Activated T-helper 1 cell treated with anti-CD3 and anti-CD28 coated beads, Interleukin-2, amount 50 U/mL, for 16 hours (primary cell): ENCODE measurements at places on chromosomes 4 and X.

- DNase-seq = no peak
Observed at GRCh38 chr4:158778156-158778711, 9.4 kb downstream of the FNIP2 start.

DNA sequence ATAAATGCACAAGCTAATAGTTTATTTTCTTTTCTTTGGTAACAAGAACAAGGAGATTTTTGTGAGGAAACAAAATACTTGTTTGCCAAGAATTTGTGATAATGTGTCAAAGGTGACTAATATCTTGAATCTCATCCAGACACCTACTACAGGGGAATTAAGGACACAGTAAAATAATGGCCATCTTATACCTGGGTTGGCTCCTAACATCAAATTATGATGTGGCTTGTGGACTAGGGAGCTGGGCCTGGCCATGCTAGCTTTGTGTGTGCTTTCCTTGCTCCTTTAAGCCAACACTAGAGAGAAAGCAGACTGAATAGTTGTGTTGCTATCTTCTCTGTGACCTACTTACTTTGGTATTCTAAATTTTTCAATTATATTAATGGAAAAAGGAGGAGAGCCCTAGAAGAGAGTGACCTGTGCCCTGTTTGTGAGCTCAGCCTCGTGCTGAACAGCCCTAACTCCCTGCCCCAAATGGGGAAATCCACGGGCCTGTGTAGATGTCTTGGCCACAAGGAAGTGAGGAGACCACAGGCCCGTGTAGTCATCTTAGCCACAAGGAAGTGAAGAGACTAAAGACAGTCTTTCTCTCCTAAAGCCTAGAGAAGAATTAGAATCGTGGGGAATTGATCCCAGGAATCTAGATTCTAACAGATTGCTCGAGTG, 23.3 kb downstream of the ARHGAP24 start:
- no peak for DNase-seq

- DNase-seq = no peak
Observed at GRCh38 chrX:42759881-42760280, 18.1 kb downstream of the PPP1R2C start.

DNA sequence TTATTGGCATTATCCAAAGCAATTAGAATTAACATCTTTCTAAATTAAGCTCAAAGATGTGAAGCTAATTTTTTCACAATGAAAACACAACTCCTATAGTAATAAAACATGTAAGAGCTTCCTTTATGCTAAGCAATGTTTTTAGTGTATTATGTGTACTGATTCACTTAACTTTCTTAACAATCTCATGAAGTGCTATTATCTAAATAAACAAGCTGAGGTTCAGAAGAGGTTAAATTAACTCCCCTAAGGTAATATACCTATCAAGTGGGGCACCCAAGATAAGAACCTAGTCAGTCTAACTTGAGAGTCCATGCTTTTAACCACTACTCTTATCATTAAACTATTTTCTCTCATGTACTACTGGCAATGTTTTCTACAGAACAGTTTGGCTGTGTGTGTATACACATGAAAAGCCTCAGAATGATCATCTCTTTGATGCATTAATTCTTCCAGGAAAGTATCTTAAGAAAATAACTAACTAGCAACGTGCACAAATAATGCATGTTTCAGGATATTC, 13.6 kb downstream of the G3BP2 start:
- no peak for DNase-seq

GRCh38 chr4:4693755-4694295, 152.0 kb upstream of the STX18 start:
- DNase-seq = no peak

DNA sequence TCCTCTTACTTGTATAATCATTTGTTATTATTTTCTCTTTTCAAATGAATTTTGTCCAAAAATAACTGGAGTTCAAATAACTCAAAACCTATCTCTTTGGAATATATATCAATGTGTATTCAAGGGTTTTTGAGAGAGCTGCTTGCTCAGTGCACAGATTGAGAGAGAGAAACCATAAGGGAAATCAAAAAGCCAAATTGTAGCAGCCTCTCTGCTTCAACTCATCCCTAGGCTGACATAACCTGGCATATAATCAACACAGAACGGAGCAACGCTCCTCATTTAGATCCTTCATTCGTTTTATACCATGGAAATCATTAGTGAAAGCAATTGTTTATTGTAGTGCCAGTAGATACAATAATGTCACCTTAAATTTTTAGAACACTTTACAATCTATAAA, 1.8 kb upstream of the GPM6A start:
- DNase-seq = no peak

GRCh38 chrX:42920752-42921151, 142.8 kb upstream of the PPP1R2C start:
- no peak for DNase-seq

DNA sequence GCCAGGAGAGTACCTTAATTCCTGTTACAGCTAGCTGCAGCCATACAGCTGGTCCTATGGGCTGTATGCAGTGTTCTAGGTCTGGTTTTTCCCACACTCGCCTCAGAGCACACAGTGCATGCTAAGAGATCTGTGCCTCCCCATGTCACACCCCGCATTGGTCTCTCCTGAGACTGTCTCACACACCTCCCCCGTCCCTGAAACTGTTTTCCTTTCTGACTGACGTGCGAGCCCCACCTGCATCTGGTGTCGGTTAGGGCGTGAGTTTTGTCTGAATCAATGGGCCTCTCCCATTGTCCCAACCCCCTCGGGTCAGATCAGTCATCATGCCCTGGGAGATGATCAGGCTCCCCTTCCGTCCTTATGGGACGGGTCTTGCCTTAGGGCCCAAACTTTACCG, 3.4 kb upstream of the UGT8 start:
- no peak for DNase-seq

GRCh38 chr4:184415071-184415470, 59.3 kb downstream of the IRF2 start:
- DNase-seq = no peak

DNA sequence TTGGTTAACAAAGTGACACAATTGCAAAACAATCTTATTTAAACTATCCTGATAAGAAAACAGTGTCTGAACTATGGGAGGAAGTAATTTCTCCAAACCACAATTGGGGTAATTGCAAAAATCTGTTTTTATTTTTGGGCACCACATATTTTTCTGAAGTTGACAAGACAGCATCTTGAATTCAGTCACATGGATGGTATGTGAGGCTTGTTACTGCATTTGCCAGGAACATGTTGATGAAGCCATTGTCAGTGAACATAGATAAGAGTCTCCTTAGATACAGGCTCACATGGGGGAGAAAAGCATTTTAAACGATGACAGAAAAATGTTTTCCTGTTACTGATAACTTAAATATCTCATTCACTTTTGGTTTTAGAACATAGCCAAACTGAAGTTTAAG, 5.5 kb upstream of the USP53 start:
- no peak for DNase-seq

DNA sequence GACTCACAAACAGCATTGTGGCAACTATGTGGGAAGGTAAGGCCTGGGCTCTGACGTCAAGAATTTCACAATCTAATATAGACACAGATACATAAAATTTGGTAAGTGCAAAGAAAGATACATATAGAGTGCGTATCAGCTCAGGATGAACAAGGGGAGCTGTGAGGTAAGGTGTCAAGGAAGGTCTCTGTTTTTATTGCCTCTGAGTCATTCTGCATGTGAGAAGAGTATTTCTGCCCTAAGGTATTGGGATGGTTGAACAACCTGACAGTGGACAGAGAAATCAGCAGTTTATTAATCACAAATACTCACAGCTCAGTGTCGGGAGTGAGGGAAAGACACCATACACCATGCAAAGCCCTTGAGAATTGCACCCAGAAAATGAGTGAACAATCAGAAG, 89.8 kb downstream of the COMMD8 start:
- no peak for DNase-seq

DNA sequence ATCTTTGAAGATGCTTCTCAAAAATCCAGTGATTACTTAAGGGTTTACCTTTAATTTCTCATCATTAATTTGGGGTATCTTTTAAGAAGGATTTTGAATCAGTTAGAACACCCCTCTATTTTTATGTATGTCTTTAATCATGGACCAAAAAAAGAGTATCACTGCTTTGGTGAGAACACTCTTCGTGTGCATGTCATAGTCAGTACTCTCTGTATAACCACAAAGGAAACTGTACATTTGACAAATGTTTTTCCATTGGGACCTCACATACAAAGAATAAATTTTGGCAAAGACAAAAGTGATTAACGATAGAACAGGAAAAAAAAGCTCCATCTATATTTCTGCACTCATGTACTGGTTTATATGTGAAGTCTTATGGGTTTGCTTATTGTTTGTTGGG, 31.3 kb downstream of the FAM241A start:
- no peak for DNase-seq

DNA sequence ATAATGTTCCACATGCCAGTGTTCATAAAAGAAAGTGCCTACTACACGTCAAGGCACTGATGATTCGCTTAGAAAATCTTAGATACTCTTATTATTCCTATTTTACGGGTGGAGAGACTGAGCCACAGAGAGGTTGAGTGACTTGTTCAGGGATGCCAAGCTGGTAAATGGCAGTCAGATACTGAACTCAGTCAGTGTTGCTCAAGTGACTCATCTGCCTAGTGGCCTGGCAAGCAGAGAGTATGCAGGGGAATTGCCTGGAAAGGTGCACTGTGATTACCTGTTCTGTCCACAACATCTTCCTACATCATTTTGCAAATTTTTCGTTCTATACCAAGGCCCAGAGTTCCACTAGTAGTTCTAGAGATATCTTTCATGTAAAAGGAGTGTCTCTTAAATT, 68.4 kb downstream of the RAPGEF2 start:
- no peak for DNase-seq

DNA sequence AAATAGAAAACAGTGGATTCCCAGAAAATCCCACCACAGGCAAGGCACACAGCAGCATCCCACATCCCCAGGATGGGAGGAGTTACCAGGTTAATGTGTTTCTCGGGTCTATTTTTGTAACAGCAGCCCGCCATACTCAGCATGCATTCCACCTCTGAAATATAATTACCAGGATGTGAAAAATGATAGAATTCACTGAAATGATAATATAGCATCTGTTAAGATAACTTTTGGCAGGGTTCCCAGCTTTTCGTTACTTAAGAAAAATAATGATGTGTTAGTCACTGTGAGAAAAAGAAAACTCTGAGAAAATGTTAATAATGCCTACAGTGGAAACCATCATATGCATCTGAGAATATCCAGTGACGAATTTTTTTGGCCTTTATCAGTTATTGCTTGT, 87.1 kb downstream of the VCX2 start:
- no peak for DNase-seq

DNA sequence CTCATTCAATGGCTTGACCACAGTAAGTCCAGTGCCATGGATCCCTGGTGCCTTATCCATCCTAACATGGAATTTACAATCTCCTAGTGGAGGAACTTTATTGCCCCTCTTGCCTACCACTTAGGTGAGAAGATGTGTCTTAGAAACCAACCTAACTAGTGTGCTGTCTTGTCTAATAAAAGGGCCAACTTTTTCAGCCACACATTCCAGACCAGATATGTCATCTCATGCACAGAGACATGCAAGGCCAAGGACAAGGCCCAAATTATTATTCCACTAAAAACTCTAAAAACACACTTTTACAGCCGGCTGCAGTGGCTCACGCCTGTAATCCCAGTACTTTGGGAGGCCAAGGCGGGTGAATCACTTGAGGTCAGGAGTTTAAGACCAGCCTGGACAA, 10.6 kb upstream of the PRDX4 start:
- DNase-seq = no peak

DNA sequence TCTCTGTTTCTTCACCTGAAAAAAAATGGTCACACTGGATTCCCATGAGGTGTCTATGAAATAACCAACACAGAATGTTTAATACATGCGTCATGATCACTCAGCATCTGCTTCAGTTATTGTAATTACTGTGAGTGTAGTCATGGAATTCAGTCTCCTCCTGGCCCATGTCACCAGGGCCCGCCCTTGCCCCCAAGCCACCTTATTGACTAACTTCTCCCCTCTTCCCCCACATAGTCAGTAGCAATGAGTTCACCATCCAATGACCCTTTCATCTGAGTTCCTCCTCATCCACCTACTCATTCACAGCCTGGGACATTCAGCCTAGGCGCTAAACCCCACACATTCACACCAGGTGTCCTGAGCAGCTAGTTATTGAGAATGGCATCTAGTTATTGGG, 15.6 kb downstream of the PNMA6F start:
- no peak for DNase-seq

DNA sequence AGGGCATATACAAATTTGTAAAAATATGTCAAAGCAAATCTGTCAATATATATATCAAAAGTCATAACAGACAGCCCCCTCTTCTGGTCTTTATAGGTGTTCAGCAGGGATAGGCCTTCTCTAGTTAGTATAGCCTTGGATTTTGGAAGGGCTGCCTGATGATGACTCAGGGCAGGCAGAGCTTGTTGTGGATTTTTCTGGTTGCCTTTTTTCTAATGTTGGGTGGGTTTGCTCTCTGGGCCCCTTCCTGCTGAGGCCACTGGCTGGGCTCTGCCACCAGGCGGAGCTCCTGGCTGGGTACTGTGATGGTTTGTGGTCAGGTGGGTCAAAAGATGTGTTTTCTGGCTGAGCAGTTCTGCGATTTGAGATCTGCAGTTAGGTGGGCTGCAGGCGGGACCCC, 294.2 kb downstream of the GRIA2 start:
- DNase-seq = no peak

- DNase-seq = no peak
Observed at GRCh38 chr4:151417164-151417571, 8.2 kb downstream of the FHIP1A start.

DNA sequence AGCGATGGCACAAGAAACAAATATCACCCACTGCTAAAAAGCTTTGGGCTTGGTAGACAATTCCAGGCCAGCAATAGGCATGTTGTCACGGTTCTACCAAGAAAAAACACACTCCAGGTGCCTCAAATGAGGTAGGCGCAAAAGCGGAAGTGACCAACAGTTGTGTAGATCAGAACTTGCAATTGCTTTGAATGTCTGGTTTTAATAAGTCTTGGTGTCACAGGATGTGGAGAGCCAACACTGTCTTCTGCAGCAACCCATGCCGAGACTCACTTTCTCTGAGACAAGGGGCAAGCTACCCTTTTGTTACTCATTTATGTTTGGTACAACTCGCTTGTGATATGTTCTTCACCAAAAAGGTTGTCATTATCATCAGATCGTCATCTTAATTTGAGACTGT, 188.8 kb downstream of the HS6ST2 start:
- no peak for DNase-seq

GRCh38 chrX:134171661-134172587, 65.1 kb upstream of the CCDC160 start:
- DNase-seq = no peak

DNA sequence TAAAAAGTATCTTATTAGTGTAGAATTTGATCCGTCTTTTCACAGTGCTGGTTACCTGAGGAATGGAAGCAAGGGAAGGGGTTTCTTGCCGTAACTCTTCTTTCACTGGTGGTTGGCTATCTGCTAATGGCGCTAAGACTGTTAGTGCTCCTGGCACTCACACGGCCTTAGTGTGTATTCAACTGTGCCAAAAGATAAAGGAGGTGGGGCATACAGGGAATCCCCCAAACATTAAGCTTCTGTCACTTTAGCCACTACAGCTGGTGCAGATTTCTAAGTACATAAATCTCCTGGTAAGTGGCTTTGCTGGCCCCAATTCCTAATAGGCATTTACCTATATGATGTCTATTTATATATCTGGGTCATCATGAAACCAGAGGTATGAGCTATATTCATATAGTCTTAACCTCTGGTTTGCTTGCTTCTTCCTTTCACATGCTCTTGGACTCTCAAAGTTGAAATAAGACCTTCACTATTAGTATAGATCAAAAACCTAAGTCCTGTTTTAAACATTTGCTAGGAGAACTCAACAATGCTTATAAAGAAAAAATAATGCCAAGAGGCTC, 95.1 kb downstream of the TSPAN7 start:
- no peak for DNase-seq
